Effector CD8-positive, alpha-beta T cell (primary cell): ENCODE measurements at places on chromosomes 5 and 9.

DNA sequence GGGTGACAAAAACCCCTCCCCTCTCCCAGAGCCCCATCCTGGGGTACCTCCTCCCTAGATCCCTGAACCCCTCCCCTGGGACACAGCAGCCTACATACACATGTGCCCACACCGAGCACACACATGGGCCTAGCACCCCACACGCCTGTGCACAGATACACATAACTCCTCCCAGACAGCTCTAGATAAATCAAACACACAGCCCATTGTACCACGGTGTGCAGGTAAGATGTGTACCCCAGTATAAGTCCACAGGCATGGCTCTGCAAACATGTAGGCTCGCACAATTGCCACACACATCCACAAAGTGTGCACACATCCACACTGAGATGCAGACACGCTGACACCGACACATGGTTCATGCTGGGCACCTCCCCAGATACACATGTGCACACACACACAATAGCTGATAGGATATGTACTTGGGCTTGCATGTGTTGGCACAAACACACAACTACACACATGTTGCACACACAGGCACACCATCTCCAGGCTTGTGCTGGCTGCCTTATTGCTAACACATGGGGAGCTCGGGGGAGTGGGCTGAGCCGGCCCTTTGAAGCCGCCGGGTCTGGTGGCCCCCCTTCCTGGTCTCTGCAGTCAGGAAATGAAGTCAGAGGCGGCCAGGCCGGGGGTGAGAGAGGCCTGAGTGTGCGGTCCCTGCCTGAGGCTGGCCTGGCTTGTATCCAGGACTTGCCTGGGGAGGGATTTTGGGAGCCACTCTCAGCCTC lies 30.2 kb downstream of the GOLGA2 start:
- DNase-seq, result no peak

DNA sequence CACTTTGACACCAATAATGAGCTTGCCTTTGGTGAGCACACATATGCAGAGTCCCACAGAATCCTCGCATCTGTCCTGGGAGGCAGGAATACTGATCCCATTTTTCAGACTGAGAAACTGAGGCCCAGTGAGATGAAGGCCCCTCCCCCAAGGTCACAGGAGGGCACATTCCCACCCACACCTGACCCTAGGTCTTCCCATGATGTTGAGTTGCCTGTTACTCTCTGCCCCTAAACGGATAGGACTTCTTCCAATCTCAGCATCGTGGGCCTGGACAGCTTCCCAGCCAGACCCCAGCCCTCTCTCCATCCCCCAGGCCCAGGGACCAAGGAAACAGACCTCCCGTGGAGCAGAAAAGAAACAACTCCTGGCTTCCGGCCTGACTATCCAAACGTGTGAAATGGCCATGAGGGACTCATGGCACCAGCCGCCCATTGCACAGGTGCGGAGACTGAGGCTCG lies 877 bp downstream of the SH3GLB2 start:
- no peak for DNase-seq

- no peak for DNase-seq
Observed at GRCh38 chr9:93821307-93821703, 133.8 kb downstream of the BARX1 start.

- DNase-seq, result no peak
Observed at GRCh38 chr9:28212979-28213378, 639.7 kb upstream of the C9orf72 start.

DNA sequence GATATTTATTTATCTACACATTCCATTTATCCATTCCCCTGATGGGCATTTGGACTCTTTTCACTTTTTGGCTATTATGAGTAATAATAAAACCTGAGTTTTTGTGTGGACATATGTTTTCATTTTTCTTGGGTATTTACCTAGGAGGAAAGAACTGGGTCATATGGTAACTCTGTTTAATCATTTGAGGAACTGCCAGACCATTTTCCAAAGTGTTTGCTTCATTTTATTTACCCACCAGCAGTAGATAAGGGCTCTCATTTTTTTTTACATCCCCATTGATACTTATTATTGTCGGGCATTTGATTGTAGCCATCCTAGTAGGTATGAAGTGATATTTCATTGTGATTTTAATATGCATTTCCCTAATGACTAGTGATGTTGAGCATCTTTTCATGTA lies 7.7 kb upstream of the PTPDC1 start:
- DNase-seq, result no peak

DNA sequence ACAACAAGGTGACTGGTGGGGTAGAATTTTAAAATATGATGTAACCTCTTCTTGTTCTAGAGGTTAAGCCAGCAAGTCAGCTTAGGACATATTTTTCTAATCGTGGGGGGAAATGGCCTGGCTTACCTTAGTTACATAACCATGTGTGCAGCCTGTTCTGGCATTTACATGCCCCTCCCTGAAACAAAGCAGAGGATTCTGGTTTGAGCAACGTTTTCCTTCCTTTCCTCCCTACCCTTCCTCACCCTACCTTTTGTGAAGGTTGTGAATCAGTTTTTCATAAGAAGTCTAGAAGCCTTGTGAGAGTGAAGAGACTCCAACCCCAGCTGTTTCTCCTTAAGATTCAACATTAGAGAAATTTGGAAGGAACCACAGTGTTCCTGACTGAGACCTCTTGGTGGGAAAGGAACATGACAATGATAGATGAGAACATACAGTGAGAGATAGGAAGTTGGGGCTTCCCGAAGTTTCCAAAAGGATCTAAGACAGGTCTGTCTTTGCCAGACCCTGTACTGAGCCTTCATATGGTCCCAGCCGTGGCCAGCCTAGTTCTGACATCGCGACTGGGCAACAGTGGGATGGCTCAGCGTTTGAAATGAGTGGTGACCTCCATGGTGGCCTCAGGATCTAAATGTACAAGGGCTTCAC lies 365.2 kb downstream of the SPATA31D1 start:
- no peak for DNase-seq

GRCh38 chr9:75229605-75230332 lies 141.5 kb downstream of the OSTF1 start:
- no peak for DNase-seq

- DNase-seq, result no peak
Observed at GRCh38 chr5:54383941-54384340, 71.6 kb upstream of the HSPB3 start.

DNA sequence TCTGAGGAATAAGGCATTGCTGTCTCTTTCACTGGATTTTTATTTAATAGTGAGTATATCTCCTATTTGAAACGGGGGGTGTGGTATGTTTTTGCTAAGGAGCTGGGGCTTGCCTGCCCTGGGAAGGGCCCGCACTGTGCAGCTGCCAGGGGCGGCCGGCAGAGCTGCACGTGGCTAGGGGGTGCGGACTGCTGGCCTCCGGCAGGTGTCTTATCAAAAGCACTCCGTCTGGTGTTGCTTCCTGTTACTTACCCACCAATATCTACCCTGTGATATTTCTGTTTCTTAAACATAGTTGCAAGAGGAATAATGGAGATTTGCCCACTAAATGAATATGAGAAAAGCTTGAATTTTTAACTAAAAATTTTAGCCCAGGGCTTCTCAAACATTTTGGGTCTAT lies 232.0 kb downstream of the IRX1 start:
- DNase-seq, result no peak

- DNase-seq, result no peak
Observed at GRCh38 chr9:125587819-125588460, 119.1 kb downstream of the MAPKAP1 start.

- DNase-seq, result no peak
Observed at GRCh38 chr9:82558346-82558745, 504.6 kb downstream of the RASEF start.

GRCh38 chr5:169796731-169797130 lies 159.7 kb downstream of the DOCK2 start:
- DNase-seq, result no peak

DNA sequence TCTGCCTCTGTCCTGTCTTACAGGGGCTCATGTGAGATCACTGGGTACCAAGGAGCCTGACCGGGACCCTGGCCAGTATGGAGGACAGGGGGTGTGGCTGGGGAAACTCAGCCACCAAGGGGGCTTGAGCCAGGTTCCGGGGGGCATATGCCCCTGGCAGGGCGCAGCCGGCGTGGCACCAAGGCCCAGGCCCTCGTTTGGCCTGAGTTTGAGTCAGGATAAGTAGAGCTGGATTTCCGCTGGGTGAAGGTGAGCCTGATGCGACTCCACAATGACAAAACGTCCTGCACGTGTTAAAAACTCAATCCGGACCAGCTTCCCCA lies 616 bp upstream of the TSPAN17 start:
- no peak for DNase-seq

GRCh38 chr5:146910239-146910638 lies 31.7 kb upstream of the PPP2R2B start:
- DNase-seq, result no peak
